ENCODE measurements at places on chromosomes 13 and 19.

GRCh38 chr13:24916464-24916863 is 152.5 kb downstream of the RNF17 start:
- no peak for DNase-seq

- DNase-seq = no peak
These were observed at the start of gene PLVAP for GRCh38 chr19:17376935-17377600. PLVAP (minus strand) TSS chr19:17377342; CDS start chr19:17377288, 54 bp downstream.

GRCh38 chr13:49300276-49300675 is 52.6 kb downstream of the CDADC1 start:
- DNase-seq = no peak

GRCh38 chr13:114268344-114269280 is 12.8 kb upstream of the UPF3A start:
- DNase-seq = no peak

DNA sequence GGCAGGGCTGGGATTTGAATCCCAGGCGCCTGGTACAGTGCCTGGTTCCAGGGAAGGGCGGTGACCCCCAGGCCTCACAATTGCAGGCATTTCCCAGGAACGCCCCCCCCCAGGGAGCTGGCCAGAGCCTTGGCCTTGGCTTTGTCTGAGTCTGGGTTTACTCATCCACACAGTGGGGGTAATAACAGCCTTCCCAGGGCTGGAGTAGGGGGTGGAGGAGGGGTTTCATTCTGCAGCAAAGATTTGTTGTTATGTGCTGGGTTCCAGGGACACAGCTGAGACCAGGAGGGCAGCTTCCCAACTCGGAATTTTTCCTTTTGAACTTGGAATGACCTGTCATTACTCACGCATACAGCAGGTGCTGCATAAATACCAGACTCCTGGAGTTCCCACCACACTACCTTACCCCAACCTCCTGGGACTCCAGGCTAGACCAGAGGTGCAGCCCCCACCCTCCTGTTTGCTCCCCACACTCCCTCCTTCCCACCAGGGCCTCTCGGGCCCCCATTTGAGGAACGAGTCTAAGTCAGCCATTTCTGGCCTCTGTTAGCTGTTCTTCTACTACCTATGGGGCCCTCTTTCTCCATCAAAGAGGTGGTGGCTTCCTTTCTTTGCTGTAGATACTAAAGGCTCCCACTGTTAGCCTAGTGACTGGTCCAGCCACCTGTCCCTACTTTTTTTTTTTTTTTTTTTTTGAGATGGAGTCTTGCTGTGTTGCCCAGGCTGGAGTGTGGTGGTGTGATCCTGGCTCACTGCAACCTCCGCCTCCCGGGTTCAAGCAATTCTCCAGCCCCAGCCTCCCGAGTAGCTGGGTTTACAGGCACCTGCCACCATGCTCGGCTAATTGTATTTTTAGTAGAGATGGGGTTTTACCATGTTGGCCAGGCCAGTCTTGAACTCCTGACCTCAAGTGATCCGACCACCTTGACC is 1.6 kb upstream of the ADAMTS10 start:
- no peak for DNase-seq

DNA sequence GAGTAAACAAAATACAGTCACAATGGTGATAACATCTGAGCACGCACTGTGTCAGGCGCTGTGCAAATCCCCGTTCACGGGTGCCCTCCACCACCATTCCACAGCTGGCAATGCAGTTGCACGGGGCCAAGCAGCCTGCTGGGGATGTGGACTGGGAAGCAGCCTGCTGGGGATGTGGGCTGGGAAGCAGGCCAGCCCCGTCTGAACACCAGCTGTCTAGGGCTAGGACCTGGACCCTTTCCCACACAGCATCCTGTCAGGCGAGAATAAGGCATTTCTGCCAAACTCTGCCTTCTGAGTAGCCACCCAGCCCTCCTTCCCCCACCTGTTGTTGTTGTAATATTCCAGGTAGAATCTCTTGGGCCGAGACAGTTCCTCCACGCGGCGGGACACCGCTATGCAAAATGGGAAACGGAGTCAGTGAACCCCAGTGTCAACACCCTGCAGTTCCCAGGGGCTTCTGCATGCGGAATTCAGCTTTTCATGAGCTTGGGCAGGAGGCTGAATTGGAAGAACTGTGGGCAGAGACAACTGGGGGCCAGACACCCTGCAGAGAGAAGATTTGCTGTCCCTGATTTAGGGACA is 27.8 kb upstream of the MIER2 start:
- no peak for DNase-seq

- no peak for DNase-seq
These were observed 19.4 kb downstream of the GJA3 start for GRCh38 chr13:20141238-20142022.

GRCh38 chr13:50107205-50107604 is 92.0 kb downstream of the KCNRG start:
- DNase-seq = no peak

DNA sequence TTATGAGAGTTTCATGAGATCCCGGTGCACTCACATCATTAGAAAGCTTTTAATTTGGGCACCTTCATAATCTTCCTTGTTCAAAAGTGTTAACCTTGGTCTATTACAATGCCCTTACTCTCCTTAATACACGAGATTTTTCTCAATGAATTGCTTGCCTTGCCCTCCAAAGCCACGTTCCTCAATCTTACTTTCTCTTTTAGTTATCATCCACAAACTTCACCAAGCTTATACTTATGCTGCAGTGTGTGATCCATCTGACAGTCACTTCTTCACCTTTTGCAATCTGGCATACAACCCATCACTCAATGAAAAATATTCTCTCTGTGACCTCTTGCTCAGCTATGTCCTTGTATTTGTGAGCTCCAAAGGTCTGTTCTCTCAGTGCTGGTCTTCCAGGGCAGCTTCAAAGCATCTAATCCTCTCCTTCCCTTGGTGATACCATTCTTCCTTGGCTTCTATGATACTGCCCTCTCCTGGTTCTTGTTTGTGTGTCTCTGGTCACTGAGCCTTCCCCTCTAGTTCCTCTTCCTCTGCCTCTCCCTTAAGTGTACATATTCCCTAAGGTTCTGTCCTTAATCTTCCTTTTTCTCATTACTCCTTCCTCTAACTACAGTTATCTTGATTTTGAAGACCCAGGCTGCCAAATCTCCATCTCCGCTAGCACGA is 202.2 kb upstream of the STARD13 start:
- no peak for DNase-seq

GRCh38 chr19:40717325-40717879 is 490 bp downstream of the ITPKC start:
- DNase-seq = no peak

GRCh38 chr19:9406798-9407352 is 28.5 kb downstream of the ZNF266 start:
- peak; percentile 17 for DNase-seq

All from stimulated activated CD8-positive, alpha-beta memory T cell treated with anti-CD3 and anti-CD28 coated beads, Interleukin-15, amount 100 ng/mL, for 4 hours (primary cell).